ENCODE measurements at places on chromosomes 3 and 15. TPM values are rescaled to one million over a fixed set of nuclear protein-coding genes. Genes with fewer than 3 reads are reported as not detected.

Gene JMJD7
- 12.6 TPM for total RNA-seq

Gene IFT57
- 38.5 TPM for total RNA-seq

Gene CNTN6
- total RNA-seq = 0.48 TPM

Gene MKRN3
- not detected for total RNA-seq

Gene SOX14
- not detected for total RNA-seq

Gene TRH
- not detected for total RNA-seq

Gene BCL6
- total RNA-seq = 154 TPM

Gene LDHAL6B
- total RNA-seq = not detected

Gene SLC27A2
- not detected for total RNA-seq

Gene CTXND1
- 0.21 TPM for total RNA-seq

Gene TRIM42
- not detected for total RNA-seq

Gene INKA1
- total RNA-seq = 8.8 TPM

DNA sequence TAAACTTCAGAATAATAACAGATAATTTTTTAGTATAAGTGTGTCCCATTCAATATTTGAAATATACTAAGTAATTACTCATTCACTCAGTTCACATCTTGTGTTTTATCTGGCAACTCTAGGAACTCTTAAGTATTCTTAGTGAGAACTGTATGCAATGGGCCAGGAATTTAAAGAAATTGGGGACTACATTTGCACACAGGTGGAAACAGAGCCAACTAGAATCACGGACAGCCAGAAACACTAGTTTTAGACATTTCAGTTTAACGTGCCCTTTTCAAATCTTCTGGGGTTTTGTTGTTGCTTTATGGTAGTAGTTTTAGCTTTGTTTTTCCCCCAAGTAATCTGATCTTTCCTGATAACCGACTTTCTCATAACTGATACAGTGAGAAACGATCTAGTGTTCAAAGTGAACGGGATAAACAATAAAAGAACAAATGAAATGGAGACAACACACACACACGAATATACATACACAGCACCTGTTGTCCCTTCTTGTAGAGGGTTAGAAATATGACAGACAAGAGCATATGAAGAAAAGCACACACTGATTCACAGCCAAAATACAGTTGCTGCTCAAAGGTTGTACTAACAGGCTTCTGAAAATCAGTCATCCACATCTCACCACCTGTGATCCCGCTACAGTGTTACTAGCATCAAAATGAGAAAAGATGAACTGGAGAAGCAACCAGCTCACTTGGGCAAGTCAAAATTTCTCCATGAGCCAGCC, 167.0 kb downstream of the FMN1 start:
- no peak overlapping the region for H3K4me3 ChIP-seq
- no peaks in the 10 kb centered on the region for H3K36me3 ChIP-seq
- no peaks in the 10 kb centered on the region for H3K27me3 ChIP-seq
- no peaks in the 10 kb centered on the region for H3K4me1 ChIP-seq
- H3K27ac ChIP-seq = no peak overlapping the region
- DNase-seq = no peak

DNA sequence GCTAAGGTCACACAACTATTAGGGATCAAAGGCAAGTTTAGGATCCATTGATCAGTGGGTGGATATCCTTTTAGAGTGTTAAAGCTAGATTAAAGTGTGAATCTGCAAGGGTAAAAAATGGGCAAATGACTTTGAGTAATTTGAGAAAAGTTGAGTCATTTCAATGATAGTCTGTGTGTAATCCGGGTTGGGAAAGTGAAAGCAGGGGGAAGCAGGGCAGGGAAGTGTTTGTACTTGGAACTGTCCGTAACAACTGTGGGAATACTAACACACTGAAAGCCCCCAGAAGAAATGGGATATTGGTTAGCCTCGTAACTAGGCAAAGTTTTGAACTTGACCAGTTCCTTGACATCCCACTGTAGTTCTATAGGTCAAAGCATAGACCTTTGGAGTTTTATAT, 187.2 kb upstream of the SLITRK3 start:
- no peaks in the 10 kb centered on the region for H3K4me1 ChIP-seq
- no peaks in the 10 kb centered on the region for H3K36me3 ChIP-seq
- H3K4me3 ChIP-seq = no peak overlapping the region

GRCh38 chr3:177057768-177058167, 139.5 kb downstream of the TBL1XR1 start:
- no peaks in the 10 kb centered on the region for H3K27me3 ChIP-seq
- no peak overlapping the region for H3K27ac ChIP-seq
- no peak overlapping the region for H3K4me3 ChIP-seq
- no peak for DNase-seq
- no peaks in the 10 kb centered on the region for H3K4me1 ChIP-seq
- no peaks in the 10 kb centered on the region for H3K36me3 ChIP-seq

DNA sequence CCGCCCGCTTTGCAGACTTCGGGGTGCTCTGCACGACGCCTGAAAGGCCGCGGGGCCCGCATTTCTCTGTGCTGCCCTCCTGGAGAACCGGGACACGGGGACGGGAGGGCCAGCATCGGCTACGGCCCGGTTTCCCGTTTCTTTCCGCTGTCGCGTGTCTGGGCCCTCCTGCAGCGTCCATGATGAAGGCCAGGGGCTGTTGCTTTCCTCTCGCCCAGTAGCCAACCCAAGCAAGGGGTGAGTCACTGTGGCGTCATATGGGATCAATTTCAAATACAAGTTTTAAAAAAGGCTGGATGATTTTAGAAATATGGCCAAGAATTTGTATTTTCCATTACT, 435 bp downstream of the SLC35G2 start:
- no peaks in the 10 kb centered on the region for H3K36me3 ChIP-seq
- DNase-seq = peak; percentile 78
- no peaks in the 10 kb centered on the region for H3K4me1 ChIP-seq
- H3K27me3 ChIP-seq = no peaks in the 10 kb centered on the region
- no peak overlapping the region for H3K27ac ChIP-seq

GRCh38 chr3:128870347-128870746, 9.1 kb upstream of the ACAD9 start:
- H3K4me1 ChIP-seq = no peaks in the 10 kb centered on the region
- H3K27me3 ChIP-seq = no peaks in the 10 kb centered on the region
- no peak overlapping the region for H3K27ac ChIP-seq
- no peak for DNase-seq
- no peaks in the 10 kb centered on the region for H3K36me3 ChIP-seq
- H3K4me3 ChIP-seq = no peak overlapping the region

- no peak overlapping the region for H3K4me3 ChIP-seq
- no peaks in the 10 kb centered on the region for H3K27me3 ChIP-seq
- DNase-seq = no peak
Measured at GRCh38 chr15:89777782-89778380, 1.7 kb downstream of the MESP2 start.

GRCh38 chr3:53160660-53161449, at the start of gene PRKCD:
Gene PRKCD, plus strand, starts transcription at chr3:53161209. Its CDS starts 17,214 bp downstream, at chr3:53178423.
- H3K36me3 ChIP-seq = no peaks in the 10 kb centered on the region
- peak; percentile 93 for DNase-seq
- H3K27me3 ChIP-seq = no peaks in the 10 kb centered on the region
- no peaks in the 10 kb centered on the region for H3K4me1 ChIP-seq
- peak within 1 kb of the TSS; percentile 87 for H3K27ac ChIP-seq
- H3K4me3 ChIP-seq = peak within 1 kb of the TSS; percentile 87

- no peak overlapping the region for H3K27ac ChIP-seq
- H3K36me3 ChIP-seq = no peaks in the 10 kb centered on the region
Measured at GRCh38 chr3:123194552-123194951, 7.2 kb upstream of the SEC22A start.

DNA sequence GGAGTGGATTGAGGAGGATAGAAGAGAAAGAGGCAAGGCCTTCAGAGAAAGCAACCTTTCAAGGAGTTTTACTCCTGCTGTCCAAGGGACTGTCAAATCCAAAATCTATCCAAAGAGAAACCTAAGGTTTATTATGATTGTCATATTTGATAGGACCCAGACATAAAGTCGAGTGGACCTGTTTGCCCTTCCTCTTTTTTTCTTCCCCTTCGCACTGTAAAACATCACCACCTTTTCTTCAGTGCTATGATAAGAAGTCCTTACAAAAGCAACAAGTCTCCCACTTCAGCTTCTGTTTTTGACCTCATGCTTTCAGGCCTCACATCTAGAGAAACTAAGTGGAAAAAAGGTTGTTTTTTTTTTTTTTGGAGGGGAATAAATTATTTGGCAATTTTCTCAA, 73.0 kb downstream of the TRPC1 start:
- H3K4me3 ChIP-seq = no peak overlapping the region
- no peaks in the 10 kb centered on the region for H3K4me1 ChIP-seq
- no peak for DNase-seq
- H3K27ac ChIP-seq = no peak overlapping the region
- no peaks in the 10 kb centered on the region for H3K36me3 ChIP-seq

DNA sequence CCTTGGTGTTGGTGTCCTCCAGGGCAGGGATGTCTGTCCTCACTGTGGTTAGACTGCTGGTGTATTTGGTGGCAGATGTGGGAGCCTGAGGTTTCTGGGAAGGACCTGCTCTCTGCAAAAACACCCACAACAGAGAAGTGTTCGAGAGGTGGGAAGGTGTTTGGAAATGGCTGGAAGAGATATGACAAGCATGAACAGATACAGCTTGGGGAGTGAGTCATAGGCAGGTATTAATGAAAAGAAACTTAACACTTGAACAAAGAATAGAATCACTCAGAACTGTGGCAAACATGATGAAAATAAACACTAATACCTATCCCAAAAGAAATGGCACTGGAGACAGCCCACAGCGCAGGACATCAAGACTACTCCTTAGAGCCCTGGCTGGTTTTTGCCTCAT, 192.4 kb upstream of the RORA start:
- H3K27me3 ChIP-seq = peaks cover 3% of the 10 kb centered on the region
- H3K36me3 ChIP-seq = no peaks in the 10 kb centered on the region
- no peak overlapping the region for H3K4me3 ChIP-seq
- no peak for DNase-seq
- no peak overlapping the region for H3K27ac ChIP-seq

DNA sequence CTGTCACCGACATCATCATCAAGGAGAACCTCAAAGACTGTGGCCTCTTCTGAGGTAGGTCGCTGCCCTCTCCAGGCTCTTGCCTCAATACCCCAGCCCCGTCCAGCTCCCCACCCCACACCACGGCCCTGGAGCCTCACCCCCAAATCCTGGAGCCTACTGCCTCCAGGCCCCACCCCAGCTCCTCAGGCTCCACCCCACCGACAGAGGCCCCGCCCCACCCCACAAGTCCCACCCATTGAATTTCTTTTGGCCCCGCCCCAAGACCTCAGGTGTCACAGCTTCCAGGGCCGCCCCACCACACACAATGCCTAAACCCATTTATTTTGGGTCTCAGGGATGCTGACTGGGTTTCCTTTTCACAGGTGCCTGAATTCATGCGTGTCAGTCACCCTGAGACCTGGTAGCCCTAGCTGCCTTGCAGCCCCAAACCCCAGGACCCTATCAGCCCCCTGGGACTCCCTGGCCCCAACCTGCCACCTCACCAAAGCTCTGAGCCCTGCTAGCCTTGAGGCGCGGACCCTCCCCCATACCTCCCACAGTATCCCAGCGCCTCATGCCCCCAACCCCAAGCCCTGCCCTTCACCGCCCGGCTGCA, 3.6 kb downstream of the GNAT1 start:
- no peaks in the 10 kb centered on the region for H3K27me3 ChIP-seq
- no peak for DNase-seq
- H3K36me3 ChIP-seq = no peaks in the 10 kb centered on the region
- H3K27ac ChIP-seq = no peak overlapping the region
- no peaks in the 10 kb centered on the region for H3K4me1 ChIP-seq
- H3K4me3 ChIP-seq = no peak overlapping the region

DNA sequence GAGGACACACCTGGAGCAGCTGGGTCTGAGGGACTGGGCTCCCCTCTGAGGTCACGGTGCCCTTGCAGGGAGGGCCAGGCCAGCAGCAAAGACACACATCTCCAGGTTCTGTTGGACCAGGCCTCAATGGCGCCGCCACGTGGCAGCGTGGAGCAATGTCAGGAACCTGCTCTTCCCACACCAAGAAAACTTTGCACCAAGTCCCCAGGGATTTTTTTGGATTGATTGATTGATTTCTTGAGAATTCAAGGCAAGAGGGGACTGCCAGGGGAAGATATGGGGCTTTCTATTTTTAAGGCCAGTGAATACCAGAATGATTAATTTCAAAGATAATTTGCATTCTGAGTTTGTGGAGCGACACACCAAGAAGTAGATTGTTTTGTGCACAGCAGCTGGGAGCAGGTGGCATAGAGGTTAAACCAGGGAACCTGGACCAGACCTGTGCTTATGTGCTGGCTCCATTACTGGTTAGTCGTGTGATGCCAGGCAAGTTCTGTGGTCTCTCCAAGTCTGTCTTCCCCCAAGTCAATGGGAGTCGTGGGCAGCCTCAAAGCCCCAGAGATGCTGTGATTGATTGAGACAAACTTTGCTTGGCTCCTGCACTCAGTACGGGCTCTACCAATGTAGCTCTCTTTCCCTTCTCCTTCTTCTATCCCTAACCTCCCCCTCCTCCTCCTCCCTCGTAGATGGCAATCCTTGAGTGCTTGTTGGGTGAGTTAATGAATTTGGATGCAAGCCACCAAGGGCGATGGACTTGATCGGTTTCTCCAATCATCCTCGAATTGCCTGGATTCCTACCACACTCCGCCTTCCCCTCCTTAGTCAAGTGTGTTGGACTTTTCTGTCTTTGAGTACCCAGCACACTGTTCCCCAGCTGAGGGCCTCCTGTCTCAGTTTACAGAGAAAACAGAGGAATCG, 96.2 kb upstream of the TRPM1 start:
- H3K4me3 ChIP-seq = no peak overlapping the region
- H3K36me3 ChIP-seq = no peaks in the 10 kb centered on the region
- no peak for DNase-seq
- no peaks in the 10 kb centered on the region for H3K4me1 ChIP-seq

- no peak overlapping the region for H3K4me3 ChIP-seq
- no peaks in the 10 kb centered on the region for H3K36me3 ChIP-seq
- DNase-seq = no peak
- no peaks in the 10 kb centered on the region for H3K4me1 ChIP-seq
- no peak overlapping the region for H3K27ac ChIP-seq
Measured at GRCh38 chr3:185837414-185837813, 12.6 kb upstream of the IGF2BP2 start.

GRCh38 chr3:107674371-107674770, 151.6 kb downstream of the BBX start:
- H3K27me3 ChIP-seq = no peaks in the 10 kb centered on the region
- peaks cover 2% of the 10 kb centered on the region for H3K4me1 ChIP-seq
- H3K36me3 ChIP-seq = no peaks in the 10 kb centered on the region
- H3K4me3 ChIP-seq = no peak overlapping the region

- H3K27ac ChIP-seq = peak overlapping the region; percentile 23
- H3K4me3 ChIP-seq = no peak overlapping the region
- H3K4me1 ChIP-seq = no peaks in the 10 kb centered on the region
- H3K27me3 ChIP-seq = no peaks in the 10 kb centered on the region
- no peak for DNase-seq
Measured at GRCh38 chr3:45635475-45636256, 41.1 kb downstream of the LIMD1 start.

DNA sequence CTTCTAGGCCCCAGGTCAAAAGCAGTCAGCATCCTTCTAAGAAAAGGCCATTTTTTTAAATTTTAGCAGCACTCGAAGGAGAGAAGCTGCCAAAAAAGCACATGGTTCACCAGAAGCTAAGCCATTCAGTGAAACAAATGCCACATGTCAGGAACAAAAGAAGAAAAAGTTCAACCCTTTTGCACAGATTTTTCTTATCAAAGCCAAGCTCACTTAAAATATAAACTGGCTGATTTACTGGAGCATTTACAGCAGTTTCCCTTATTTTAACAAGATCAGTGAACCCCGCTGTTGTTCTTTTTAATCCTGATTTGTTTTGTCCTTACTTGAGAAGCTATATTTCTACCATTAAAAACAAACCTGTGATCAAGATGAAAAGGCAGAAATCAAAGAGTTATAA, 46.5 kb upstream of the SYNPR start:
- no peaks in the 10 kb centered on the region for H3K36me3 ChIP-seq
- H3K27ac ChIP-seq = no peak overlapping the region
- no peak overlapping the region for H3K4me3 ChIP-seq
- H3K27me3 ChIP-seq = no peaks in the 10 kb centered on the region
- no peaks in the 10 kb centered on the region for H3K4me1 ChIP-seq
- DNase-seq = no peak
